ENCODE measurements at places on chromosomes 6 and 20.

DNA sequence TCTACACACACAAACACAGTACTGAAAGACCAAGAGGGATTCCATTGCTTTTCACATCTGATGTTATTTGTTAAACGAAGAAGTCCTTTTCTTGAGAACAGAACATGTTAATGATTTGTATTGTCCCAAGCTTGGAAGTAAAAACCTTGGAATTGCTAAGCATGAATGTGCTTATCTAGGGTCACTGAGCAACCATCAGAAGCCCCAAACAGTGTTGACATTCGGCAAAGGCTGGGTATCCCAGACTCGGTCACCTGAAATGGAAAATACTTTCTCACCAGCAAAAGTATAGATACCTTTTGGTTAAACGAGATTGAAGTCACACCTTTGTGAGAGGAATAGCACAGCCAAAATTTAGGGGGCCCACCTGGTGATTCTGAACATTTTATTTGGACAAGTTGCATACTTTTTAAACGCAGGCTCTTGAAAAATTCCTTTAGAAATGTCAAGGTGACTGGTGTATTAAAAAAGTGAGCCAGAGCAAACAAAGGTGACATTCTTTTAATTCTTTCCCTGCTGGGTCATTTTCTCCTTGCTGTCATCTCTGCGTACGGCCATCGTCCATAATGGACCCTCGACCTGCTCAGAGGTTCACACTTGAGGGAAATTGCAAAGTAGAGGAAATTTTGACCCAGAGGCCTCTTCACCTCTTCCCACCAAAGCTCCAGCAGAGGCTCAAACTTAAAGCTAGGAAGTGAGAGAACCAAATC is 95.8 kb upstream of the FOXA2 start:
- no peak for DNase-seq

- DNase-seq, result no peak
Observed at GRCh38 chr6:155968921-155969320, 513.3 kb upstream of the NOX3 start.

DNA sequence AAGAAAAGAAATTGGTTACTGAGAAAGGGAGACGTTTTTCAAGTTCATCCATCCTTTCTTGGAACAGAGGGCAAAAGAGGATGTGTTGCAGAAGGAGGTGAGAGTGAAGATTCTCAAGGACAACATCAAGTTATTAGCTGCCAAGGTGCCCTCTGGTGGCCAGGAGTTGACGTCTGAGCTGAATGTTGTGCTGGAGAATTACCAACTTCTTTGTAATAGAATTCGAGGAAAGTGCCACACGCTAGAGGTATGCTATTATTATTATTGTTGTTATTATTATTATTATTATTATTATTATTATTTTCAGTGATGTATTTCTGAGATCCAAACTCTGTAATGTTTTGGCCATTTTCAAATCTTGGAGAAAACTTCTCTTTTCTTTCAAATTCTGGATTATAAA is 197.0 kb downstream of the UTRN start:
- DNase-seq, result peak; percentile 57

DNA sequence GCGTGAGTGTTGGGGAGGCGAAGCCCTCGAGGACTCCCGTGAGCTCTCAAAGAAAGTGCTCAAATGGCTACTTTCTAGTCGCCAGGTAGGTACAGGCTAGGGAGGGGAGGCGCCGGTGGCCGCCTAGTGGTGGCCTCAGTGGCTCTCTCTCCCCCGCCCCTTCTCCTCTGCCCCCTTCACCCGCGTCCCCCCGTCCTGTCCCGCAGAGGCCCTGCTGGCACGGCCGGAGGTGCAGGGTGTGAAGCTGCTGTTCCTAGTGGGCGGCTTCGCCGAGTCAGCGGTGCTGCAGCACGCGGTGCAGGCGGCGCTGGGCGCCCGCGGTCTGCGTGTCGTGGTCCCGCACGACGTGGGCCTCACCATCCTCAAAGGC is 16.3 kb downstream of the ADISSP start:
- no peak for DNase-seq

DNA sequence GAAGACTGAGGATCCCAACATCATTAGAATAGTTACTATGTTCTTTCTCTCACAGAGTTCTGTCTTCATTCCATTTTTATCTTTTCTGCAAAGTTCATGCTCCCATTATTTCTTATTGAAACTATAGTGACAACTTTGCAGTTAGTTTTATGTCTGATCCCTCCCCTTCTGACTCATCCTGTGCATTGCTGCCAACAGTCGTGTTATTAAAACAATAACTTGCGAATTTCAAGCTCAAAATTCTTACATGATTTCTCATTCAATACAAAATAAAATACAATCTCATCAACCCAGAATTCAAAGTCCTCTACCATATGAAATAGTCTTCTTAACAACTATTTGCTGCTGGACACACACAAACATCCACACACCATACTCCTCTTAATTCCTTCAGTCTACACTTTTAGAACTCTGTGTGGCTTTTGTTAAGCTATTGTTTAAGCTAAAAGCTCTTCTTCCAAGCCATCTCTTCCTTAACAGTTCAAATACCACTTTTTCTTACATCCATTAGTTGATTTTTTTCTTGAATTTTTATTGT is 261.4 kb upstream of the IRAK1BP1 start:
- DNase-seq, result no peak

DNA sequence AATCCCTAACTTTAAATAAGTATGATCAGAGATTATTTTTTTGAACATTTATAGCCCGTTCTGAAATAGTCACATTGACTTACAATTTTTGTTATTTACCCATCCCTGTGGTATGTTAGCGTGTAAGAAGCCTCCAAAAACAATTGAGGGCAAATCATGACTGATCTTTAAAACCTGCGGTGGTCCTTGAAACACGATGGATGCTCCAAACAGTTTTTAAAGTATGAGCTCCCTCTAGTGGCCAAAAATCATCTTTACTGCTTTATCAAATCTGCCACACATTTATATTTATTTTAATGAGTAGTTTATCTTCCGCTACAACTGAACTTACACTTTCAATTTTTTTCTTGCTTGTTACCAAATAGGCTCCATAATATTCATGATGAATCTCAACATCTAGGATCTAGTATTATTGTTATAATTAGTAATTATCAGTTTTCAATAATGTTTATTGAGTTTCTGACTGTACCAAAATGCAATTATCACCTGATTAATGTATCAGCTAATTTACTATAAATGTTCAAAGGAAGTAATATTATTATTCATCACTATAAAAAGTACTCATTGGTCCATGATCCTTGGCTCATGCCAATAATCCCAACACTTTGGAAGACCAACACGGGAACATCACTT is 52.2 kb downstream of the MARCKS start:
- DNase-seq, result no peak

DNA sequence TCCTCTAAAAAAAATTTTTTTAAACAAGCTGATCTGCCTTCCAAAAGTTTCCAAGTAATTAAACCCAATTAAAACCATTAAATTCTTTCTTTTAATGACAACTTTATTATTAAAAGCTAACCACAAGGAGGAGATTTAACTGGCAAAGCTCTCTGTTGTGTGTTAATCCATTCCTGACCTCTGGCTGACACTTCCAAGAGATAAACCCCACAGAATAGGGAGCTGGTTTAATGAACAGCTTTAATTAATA is 230.8 kb downstream of the EYA2 start:
- no peak for DNase-seq

GRCh38 chr20:55586610-55587009 is 418.7 kb downstream of the CBLN4 start:
- DNase-seq, result no peak

- DNase-seq, result no peak
Observed at GRCh38 chr20:34300809-34301586, 2.2 kb downstream of the AHCY start.

- no peak for DNase-seq
Observed at GRCh38 chr20:38664284-38664683, 60.0 kb upstream of the SLC32A1 start.

- DNase-seq, result no peak
Observed at GRCh38 chr20:1469306-1469905, 2.8 kb upstream of the NSFL1C start.

- DNase-seq, result no peak
Observed at GRCh38 chr6:11795403-11795802, 16.8 kb upstream of the ADTRP start.

DNA sequence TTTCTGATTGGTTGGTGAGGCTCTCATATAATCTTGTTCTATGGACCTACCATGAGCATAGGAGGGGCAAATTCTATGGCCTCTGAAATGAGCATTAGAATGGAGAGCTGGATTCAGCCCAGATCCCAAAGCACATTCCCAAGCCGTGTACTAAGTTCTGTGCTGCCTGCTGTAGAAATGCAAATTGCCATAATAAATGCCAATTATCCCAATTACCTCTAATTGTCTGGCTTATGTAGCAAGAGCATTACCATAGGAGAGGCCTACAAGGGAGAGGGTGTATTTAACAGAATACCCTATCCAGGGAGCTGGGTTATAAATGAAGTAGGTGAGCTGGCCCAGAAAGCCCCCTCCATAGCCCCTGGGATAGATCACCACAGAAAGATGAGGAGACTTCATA is 126.8 kb downstream of the LRFN2 start:
- no peak for DNase-seq

GRCh38 chr6:108209738-108210137 is 43.9 kb downstream of the NR2E1 start:
- no peak for DNase-seq

- DNase-seq, result no peak
Observed at GRCh38 chr6:78340755-78341154, 526.6 kb upstream of the IRAK1BP1 start.

GRCh38 chr6:105644073-105644489 is 241.2 kb upstream of the PREP start:
- no peak for DNase-seq

- no peak for DNase-seq
Observed at GRCh38 chr6:36676141-36677058, 2.1 kb upstream of the CDKN1A start.

- DNase-seq, result no peak
Observed at GRCh38 chr6:23228439-23229024, 659.2 kb downstream of the HDGFL1 start.

GRCh38 chr20:53176134-53176533 is 204.0 kb downstream of the TSHZ2 start:
- no peak for DNase-seq

GRCh38 chr6:164347455-164347854 is 932.9 kb downstream of the QKI start:
- no peak for DNase-seq

DNA sequence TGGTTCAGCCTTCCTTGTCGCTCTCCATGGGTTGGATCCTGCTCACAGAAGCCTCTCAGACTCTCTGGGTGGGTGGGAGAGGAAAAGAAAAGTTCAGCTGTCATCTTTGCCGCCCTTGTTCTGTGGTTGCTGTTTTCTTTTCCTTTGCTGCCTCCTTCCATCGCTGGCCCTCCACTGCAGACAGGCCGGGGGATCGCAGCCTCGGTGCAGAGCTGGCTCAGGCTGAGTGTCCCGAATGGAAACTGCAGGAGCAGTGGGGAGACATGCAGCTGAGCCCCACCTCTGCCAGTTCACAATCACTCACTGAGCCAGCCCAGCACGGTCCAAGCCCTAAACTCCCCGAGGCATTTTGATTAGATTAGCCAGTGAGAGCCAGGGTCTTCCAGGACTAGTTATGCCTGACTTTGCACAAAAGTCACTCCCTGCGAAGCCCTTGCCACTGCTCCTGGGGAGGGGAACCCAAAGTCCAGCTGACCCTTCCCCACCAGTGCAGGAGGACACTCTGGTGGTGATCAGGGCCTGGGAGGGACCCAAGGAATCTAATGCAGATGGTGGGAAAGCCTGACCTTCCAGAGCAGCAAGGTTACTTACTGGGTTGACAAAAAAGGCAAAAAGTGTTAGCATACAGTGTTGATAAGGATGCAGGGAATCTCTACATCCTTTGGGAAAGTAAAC is 14.0 kb downstream of the NRN1 start:
- DNase-seq, result no peak

DNA sequence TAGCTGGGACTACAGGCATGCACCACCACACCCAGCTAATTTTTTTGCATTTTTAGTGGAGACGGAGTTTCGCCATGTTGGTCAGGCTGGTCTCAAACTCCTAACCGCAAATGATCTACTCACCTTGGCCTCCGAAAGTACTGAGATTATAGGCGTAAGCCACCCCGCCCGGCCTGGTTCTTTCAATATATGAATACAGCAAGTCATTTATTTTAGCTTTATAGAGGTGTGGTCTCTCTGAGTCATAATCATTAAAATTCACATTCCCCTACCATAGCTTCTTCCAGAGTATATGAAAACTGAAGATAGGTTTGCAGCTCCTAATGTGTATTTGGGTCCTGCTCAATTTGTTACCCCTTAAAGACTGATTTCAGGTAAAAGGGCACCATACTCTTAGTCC is 88.5 kb upstream of the FAM8A1 start:
- no peak for DNase-seq

- DNase-seq, result no peak
Observed at GRCh38 chr6:139996253-139996834, 621.9 kb upstream of the CITED2 start.

GRCh38 chr6:25617997-25618396 is 34.0 kb upstream of the SCGN start:
- DNase-seq, result no peak
